Activated CD4-positive, alpha-beta T cell treated with anti-CD3 and anti-CD28 coated beads for 24 hours (primary cell): ENCODE measurements at places on chromosomes 1 and 21.

DNA sequence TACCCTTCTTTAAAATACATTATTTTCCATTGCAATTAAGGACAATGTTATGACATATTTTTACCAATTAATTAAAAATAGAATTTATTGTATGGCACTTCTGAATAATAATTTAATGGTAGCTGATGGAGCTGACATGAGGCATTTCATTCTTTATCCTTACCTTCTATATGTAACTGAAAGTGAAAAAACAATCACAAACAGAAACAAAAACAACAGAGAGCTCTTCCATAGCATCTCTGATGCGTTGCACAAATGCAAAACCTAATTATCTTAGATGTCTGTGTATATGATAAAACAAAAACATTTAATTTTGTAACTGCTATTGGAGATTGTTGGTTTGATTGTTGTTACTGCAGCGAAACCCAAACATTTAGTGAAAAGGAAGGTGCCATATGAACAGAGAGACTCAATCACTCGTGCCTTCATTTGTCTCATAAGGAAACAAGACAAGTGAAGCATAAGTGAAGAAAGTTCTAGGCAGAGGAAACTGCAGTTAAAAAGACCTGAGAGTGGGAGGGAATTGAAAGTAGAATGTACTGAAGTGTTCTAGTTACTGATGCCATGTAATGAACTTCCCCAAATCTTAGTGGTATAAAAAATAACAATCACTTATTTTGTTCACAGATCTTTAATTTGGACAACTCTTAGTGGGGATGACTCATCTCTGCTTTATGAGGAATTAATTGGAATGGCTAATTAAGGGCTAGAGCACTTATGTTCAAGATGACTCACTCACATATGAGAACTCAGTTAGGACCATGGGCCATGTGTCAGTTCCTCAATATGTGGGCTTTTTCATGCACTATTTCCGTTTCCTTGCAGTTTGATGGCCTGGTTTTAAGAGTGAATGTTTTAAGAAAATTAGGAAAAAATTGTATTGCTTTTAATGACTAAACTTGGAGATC lies 245.0 kb upstream of the OLFM3 start:
- no peak for DNase-seq

GRCh38 chr1:163271535-163271934 lies 50.2 kb upstream of the NUF2 start:
- no peak for DNase-seq

- DNase-seq: no peak
These were observed 128.0 kb upstream of the C1orf174 start for GRCh38 chr1:4028139-4028501.

GRCh38 chr1:54165146-54165545 lies 12.3 kb upstream of the CDCP2 start:
- DNase-seq: no peak

GRCh38 chr21:19268686-19269085 lies 865.1 kb upstream of the TMPRSS15 start:
- DNase-seq: no peak

- no peak for DNase-seq
These were observed 4.7 kb downstream of the CCDC190 start for GRCh38 chr1:162856260-162856659.

GRCh38 chr1:243730487-243731150 lies 119.4 kb downstream of the AKT3 start:
- DNase-seq: no peak

DNA sequence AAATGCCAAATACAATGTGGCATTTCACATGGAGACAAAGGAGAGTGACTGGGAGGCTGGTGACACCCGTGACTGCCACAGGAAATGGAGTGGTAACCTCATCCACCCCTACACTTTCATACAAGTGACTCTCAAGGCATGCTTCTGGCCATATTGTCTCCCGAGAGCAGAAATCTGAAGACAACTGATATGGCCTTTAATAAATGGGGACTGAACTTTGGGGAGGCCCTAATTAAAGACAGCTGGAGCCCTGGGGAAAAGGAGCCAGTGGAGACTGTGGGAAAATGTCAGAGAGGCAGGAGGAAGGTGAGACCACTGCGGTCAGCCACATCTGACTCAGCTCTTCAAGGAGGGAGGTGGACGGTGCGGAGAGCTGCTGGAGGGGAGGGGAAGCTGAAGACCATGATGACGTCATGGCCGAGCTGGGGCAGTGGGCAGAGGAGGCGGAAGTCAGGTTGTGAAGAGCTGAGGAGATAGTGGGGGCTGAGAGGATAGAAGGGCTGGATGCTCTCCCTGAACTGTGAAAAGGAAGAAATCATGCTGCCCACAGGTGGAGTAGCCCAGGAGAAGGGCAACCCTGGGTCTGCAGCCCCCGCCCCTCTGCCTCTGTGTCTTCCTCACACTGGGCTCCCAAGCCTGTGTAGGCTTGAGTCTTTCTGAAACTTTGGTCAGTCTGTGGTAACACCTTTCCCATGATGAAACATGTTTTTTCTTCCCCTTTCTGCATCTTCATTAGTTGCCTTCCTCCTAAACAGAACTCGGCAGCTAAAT lies 14.0 kb upstream of the NCF2 start:
- no peak for DNase-seq

DNA sequence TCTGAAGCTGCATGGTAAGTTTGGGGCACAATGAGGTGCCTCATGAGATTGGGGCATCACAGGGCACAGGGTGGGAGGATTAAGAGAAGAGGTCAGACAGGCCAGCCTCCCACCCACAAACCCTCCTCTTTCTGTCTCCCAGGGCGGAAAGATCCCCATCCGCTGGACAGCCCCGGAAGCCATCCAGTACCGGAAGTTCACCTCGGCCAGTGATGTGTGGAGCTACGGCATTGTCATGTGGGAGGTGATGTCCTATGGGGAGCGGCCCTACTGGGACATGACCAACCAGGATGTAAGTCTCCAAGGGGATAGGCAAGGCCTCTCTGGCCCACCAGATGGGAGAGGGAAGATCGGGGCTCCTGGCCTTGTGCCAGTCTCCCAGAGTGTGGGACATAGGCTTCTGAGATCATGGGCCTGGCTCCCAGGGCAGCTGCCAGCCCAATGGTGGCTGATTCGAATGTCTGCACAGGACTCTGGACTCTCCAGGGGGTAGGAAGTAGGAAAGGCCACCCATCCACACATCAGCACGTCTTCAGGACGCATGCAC lies 63.7 kb downstream of the LACTBL1 start:
- no peak for DNase-seq

GRCh38 chr1:187692799-187693198 lies 864.0 kb downstream of the PLA2G4A start:
- no peak for DNase-seq

DNA sequence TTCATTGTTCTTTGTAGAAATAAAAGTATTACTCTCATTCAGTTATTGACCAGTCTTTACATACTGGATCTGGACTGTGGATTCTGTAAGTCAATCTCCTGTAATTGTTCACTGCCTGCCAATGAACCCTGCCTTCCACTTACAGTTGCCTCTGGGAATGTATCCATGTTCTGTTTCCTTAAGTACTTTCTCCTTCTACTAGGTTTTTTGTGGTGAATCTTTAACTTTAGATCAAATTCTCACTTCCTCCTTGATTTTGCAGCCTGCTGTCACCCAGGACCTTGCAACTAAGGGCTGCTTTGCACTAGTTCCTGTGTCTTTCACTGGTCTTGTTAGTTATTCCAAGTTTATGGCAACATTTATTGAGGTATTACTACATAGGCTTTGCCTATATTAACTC lies 28.2 kb upstream of the ANKRD13C start:
- no peak for DNase-seq

GRCh38 chr1:156803086-156803851 lies 13.4 kb downstream of the SH2D2A start:
- DNase-seq: no peak

DNA sequence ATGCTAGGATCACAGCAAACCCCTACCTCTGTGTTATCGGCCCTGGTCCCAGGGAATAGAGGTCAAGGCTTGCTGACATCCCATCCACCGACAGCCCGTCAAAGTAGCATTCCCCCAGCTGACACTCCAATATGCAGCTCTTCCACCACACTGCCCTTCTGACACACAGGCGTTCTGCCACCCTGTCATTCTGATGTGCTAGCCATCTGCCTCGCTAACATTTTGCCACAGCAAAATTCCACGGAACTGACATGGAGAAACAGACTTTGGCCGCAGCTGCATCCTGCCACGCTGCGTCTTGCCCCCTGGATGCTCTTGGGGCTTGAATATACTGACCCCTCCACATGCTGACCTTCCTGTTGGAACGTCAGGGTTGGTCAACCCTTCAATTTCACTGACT lies 163.2 kb upstream of the CSF3R start:
- DNase-seq: no peak

DNA sequence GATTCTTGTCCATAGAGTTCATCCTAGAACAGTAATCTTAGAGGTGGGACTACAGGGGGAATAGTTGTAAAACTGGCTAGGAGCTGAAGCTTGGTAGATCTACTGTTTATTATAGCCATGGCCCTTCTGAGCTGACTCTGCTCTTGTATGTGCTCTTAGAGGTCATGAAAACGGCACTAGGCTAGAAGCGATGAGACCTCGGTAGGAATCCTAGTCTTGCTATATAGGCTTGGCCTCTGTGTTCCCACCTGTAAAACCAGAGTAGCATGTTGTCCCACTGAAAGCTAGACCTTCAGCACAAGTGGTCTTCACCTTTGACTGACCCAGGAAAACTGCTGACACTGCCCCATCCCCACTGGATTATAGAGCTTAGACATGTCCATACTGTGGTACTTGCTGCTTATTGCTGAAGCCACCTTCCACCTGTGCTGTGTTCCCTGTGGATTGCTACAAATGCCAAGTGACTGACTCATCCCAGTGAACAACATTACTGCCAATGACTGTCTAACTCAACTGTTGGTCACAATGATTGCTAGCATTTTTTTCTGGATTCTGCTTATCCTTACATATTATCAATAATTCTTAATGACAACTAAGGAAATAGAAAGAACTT lies 23.0 kb upstream of the PIGC start:
- DNase-seq: no peak
